GM19239 (cell line): ENCODE measurements at places on chromosomes 6 and 20.

- no peak for DNase-seq
These were observed 233.8 kb downstream of the BCKDHB start for GRCh38 chr6:80340280-80340679.

DNA sequence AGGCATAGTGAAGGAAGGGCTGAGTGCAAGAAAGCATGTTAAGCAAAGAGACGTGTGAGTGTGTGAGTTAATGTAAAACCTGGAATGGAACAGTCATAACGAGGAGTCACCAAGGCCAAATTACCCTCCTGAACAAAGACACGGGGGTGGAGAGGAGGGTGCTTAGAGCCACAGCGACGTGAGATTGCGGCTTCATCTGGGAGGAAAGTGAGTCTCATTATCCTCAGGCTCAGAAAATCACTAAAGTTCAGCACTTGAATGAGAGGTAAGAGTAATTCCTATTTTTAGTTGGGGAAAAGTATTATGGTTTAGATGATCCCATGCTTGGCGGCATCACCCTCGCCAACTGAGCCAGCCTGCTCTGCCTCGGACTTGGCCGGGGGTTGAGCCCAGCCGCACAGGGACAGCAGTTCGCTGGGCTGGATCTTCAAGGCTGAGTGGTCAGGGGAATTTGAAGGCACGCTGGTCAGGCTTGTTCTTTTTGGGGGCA is 136.6 kb downstream of the DTNBP1 start:
- no peak for DNase-seq

- DNase-seq, result no peak
These were observed 131.8 kb downstream of the UNC5CL start for GRCh38 chr6:40907198-40907701.

DNA sequence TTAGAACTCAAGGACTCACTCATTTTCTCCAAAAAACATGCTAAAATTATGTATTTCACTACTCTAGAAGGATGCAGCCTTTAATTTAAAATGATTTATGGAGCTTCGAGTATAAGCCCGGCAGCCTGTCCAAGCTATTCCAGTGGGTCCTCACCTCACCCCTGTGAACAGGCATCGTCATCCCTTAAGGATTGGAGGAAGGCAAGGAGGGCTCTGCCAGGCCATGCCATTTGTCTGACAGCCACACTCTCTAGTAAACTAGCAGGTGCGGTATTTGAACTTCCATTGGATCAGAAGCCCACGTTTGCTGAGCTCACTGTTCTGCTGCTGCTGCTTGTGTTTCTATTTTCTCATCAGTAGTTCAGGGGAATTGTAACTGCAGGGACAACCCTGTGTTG is 39.8 kb upstream of the NAA20 start:
- no peak for DNase-seq

DNA sequence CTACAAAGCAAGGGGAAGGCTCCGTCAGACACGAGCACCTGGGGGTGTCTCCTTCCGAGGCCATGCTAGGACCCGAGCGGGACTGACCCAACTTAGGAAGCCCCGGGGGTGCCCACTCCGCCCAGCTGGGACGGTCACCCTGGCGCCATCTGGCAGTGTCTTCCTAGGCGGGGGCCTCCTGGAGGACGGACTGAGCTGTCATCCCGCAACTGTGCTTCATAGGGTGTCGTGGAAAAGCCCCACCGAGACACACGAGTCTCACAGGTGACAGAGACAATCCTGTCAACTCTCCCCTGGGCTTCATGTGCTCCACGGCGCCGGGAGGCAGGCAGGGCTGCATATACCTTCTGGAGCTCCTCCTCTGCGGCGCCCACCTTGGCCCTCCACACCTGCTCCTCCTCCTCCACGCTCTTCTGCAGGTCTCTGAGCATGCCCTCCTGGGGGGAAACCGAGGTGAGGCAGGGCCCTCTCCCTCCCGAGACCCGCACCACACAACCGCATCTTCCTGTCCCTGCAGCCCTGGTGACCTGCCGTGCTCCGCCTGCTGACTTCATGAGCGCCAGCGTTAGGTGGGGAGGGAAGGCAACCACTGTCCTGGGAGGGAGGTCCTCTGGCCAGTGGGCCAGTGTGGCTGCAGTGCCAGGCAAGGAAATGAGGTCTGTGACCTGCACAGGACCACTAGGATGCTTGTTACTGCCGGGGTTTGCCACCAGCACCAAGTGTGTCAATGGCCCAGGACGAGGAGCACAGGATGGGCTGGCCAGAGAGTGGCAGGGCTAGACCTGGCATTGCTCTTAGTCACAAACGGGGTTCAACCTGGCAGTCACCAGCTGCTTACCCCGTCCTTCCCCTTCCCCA is 50.7 kb downstream of the DSTN start:
- no peak for DNase-seq

- DNase-seq, result peak; percentile 69
These were observed 159.7 kb upstream of the RPS6KA2 start for GRCh38 chr6:166786704-166787293.

- no peak for DNase-seq
These were observed 36.9 kb downstream of the STK38 start for GRCh38 chr6:36510365-36510764.

DNA sequence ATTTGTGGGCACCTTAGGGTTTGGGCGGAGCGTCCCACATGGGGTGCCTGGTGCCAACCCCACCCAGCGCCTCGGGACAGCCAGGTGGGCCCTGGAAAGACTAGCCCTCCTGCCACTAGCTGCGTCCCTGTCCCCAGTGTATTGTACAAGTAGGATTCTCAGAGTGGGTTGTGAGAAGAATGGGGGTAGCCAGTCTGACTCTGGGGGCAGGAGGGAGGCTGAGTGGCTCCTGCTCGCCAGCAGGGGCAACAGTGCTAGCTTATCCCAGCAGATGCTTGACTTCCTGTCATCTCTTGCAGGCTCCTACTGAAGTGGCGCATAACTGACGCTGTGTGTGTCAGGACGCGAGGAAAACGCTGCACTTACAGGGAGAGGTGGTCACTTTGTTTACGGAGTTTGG is 9.3 kb downstream of the PSMA7 start:
- no peak for DNase-seq

DNA sequence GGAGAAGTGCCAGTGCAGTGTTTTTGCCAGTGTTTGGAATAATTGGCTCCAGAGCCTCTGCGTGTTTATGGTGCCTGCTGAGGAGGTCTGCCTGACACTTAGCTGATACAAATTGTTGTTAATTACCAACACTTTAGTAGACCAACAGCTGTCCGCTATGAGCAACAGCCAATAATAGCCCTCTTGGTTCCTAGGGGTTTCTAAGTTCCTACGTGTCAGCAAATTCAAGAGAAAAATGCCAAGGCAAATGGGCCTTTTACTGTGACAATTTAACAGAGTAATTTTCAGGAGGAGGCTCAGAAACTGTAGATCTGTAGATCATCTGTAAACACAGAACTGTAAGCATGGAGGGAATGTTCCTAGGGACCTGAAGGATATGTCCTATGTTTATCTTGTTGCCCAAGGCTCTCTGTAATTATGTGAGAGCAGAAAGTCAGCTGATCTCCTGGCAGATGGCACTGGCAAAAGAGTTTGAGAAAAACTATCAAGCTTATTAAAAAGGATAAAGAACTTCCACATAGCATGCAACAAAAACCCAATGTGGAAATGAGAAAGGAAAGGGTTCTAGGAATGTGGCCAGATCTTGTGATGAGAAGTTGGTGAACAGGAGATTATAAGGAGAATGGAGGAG is 157.7 kb downstream of the GJA1 start:
- DNase-seq, result no peak

DNA sequence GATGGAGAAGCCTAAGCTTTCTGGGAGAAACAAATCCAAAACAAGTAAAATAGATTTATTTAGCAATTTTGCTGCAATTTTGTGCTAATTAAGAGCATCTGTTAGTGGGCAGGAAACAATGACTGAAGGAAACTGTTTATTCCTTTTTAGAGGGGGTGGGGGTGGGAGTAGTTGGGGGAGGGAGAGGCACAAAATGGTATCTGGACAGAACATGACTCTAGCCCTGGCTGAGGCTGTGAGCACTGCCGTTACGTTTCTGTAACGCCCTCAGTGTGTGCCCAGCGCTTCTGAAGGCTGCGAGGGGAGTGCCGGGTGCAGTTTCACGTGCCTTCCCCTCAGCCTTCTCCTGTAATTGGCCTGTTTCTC is 28.8 kb downstream of the METTL24 start:
- no peak for DNase-seq

DNA sequence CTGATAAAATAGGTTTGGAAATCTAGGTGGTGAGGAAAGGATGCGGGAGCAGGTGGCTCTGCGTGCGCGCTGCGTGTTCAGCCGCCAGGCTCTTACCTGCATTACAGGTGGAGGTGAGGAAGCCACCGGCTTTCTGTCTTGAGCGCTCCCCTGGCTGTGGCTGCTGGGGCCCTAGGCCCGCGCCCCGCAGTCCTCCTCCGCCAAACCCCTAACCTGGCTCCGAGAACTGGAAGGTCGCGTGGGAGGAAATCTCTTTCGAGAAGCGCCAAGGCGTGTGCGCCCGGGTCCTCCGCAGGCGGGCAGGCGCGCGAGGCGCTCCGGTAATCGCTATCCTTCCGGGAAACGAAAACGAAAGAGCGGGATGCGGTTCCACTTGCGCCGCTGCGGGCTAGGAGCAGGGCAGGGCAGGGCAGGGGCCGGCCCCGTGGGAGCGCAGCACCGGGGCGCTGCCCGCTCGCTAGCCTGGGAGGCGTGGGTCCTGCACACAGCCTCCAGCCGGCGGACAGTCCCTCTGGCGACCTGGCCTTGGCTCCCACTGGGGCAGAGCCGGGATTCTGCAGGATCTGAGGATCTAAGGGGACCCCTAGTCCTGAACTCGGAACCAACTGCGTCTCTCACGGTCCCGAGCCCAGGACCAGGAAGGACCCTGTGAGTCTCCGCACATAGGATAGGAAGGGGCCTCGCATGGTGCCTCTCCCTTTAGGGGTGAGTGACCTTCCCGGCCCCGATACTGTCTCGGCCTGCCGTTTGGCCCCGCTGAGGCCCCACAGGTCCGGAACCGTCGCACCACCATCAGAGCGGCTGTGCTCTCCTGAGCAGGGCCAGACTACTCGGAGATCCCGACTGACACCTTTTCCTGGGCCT is at the start of gene ETV7:
Gene ETV7 (minus strand): TSS at position 230 of the 864 bp plus-strand sequence. CDS start 128 bp downstream, at position 102.
- DNase-seq, result no peak

- DNase-seq, result no peak
These were observed 194.6 kb downstream of the DLL1 start for GRCh38 chr6:170096191-170096802.

DNA sequence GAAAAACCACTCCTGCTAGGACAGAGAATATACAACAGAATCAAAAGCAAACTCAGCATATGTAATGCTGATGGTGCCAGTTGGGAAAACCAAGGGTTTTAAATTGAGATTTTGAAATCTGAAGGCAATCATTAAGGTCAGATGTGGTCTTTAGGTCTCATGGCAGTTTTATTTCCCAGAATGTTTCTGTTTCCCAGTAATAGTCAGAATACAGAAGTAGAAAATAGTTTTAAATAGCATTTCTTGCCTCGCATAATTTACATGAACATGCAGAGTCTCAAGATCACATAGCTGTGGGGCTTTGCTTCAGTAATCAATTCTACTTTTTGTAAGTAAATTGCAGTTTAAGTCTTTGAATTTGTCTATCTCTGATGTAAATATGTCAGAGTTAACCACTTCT is 58.1 kb downstream of the RNF144B start:
- DNase-seq, result no peak

- DNase-seq, result no peak
These were observed 84.8 kb downstream of the ADGRG6 start for GRCh38 chr6:142386657-142387056.

DNA sequence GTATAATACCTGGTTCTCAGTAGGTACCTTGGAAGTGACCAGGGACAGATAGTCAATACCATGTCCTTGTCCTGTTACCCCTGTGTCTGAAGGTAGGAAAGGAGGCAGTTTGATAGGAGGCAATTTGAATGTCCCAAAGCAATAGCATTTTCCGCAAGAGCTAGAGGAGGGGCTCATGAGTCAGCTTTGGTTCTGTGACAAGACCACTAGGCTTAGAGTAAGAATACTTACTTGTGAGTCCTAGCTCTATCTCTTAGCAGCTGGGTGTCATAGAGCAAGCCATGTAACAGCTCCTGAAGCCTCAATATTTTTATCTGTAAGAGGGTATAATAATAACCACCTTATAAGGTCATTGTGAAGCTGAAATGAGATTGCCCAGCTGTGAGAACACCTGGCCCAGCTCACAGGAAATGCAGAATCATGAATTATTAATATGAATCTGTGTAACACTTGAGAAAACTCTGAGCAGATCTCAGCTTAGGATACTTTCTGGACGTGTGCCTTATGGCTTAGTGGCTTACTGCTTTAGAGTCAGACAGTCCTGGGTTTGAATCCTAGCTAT is 58.6 kb downstream of the DAAM2 start:
- no peak for DNase-seq

- DNase-seq, result no peak
These were observed 151.5 kb downstream of the TASP1 start for GRCh38 chr20:13487202-13487601.

GRCh38 chr20:60123652-60124051 is 165.4 kb downstream of the CDH26 start:
- no peak for DNase-seq

DNA sequence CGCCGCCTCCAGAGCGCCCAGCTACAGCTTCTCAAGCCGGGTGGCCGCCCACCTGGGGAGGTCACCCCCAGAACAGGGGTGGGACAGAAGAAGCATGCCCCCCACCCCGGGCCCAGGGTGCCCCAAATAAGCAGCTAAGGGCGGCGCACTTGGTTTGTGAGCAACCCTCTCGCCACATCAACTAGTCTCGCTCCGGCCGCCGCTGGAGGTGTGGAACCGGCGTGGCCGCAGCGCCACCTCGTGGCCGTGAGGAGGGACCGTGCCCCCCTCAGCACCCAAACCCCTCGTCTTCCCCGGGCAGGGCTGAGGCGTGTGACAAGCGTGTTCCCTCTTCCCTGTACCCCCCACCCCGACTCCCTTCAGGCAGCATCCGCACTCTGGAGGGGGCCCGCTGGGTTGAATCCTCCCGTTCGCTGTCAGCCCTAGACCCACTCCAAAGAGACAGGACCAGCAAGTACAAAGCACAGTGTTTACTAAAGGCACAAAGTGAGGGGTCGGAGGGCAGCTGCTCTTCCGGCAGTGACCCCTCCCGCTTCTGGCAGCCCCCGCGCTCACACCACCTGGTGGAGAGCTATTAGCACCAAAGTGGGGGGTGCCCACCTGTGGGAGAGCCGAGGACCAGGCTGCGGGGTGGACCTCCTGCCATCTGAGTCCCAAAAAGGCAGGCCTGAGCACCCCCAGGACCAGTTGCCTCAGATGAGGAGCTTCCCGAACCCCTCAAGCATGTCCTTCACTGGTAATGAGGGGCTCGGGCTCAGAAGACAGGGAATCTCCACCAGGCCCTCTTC is 45.4 kb downstream of the MDFI start:
- DNase-seq, result peak; percentile 92
